Kidney (tissue), 22 donors: ENCODE measurements at places on chromosomes 11 and 22.

DNA sequence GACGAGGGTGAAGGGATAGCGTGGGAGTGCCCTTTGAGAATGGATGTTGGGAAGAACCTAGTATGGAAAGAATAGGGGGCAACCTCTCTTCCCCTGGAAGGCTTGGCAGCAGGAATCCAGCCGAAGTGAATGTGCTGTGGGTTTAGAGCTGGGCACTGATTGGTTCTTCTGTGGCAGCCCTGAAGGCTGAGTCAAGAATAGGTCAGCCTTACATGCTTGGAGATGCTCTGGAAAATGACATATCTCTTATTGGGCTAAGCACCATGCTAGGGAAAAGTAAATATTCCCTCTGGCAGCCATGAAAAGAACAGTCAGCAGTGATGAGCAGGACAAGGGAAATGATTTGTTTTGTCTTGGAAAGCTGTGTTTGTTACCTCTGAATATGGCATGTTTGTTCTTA is 149.5 kb downstream of the COMMD9 start:
- DNase-seq, result no peak

- DNase-seq, result no peak
Measured at GRCh38 chr11:83272627-83273026, 13.5 kb downstream of the CCDC90B start.

DNA sequence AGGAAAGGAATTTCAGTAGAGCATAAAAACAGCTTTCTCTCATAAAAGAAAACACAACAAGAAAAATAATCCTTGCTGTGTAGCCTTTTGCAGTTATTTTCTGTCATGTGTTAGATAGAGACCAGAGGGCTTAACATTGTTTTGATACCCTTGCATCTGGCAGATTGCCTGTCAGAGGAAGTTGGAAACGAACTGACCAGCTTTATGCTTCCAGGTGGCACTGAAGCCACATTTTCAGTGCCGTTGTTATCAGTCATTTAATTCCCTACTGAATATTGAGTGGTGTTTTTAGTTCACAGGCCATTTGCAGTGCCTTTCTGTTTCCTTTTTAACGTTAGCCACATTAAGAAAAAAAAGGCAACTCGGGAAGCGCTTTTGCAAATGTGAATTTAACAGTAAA is 21.5 kb upstream of the RAG2 start:
- peak; percentile 13 for DNase-seq

- no peak for DNase-seq
Measured at GRCh38 chr11:122044086-122044485, 71.9 kb downstream of the BLID start.

- no peak for DNase-seq
Measured at GRCh38 chr22:46867106-46867505, 104.7 kb downstream of the TBC1D22A start.

DNA sequence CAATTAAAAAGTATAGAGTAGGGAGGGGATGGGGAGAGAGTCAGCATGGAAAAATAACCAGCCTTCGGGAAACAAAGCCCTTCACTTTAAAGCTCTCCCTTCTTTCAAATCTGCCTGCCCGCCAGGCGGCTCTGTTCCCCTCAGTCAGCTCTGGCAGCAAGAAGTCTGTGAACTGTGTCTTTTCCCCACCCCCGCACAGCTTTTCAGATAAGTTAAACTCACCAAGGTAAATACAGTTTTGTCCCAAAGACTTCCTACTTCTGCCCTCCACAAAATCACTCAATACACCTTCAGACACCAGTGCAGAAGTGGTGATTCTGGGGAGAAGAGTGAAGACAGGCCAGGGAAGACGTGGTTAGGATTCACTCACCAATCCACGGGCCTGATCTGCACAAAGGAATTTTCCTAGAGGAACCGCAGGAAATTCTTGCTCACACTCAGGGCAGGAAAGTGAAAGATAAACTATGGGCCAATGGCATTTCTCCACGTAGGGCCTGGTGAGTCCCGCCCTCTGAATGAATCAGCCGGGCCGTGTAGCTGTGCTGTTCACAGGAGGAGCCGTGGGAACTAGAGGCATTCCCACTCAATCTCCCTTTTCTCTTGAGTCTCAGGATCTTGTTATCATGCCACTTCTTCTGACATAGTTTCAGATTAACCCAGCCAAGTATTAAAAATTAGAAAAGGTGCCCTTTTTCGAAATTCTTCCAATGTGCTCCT is at the start of gene TRIM5:
Gene TRIM5 (minus strand): TSS at position 429 of the 717 bp plus-strand sequence. CDS start 4,897 bp downstream, outside the sequence.
- DNase-seq, result peak; percentile 92
